HCT116 (cell line): ENCODE measurements at places on chromosomes 3 and 15. TPM values are rescaled to one million over a fixed set of nuclear protein-coding genes. Genes with fewer than 3 reads are reported as not detected.

EPHB1 gene
- 0.86 TPM for total RNA-seq

LRRN1 gene
- total RNA-seq, result 0.10 TPM

CLN6 gene
- total RNA-seq, result 44.1 TPM

CHST2 gene
- 1.7 TPM for total RNA-seq

PRTG gene
- total RNA-seq, result not detected

DNA sequence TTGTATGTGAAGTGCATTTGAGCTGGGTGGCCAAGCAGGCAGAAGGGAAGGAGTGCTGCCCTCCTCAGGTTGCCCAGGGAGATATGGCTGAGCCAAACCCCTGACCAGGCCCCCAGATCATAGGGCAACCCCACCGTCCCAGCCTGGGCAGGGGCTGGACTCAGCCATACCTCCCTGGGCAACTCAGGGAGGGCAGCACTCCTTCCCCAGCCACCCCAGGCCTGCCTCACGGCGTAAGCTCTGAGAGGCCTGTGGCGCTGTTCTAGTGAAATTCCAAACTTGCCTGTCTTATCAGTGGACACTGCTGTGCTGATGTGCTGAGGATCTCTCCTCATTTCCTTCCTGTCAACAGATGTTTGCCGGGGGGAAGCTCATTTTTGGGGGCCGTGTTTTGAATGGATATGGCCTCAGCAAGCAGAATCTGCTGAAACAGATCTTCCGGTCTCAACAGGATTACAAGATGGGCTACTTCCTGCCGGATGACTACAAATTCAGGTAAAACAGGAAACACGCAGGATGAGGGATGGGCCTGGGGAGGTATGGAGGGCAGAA, 57.6 kb upstream of the FGD5 start:
- no peak overlapping the region for H3K27ac ChIP-seq
- H3K4me3 ChIP-seq, result no peak overlapping the region
- H3K27me3 ChIP-seq, result no peaks in the 10 kb centered on the region

- no peaks in the 10 kb centered on the region for H3K4me1 ChIP-seq
- no peaks in the 10 kb centered on the region for H3K27me3 ChIP-seq
- DNase-seq, result no peak
- H3K4me3 ChIP-seq, result no peak overlapping the region
Observed at GRCh38 chr3:159025733-159026132, 223.9 kb downstream of the MFSD1 start.

DNA sequence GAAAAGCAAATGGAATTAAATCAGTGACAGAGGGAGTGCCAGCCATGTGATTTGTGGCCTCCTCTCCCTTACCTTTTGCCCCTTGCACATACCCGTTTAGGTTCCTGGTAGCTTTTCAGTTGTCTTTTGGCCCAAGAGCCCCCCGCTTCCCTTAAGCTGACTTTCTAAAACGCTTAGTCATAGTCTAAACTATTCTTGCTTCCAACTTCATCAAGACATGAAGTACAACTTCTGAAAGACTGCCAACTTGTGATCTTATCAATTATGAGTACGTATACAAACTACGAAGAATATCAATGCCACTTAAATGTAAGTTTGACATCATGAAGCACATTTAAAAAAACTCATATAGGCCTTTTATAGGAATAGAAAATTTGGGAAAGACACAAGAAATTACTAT, 61.9 kb downstream of the EIF3J start:
- peaks cover 24% of the 10 kb centered on the region for H3K36me3 ChIP-seq
- H3K27me3 ChIP-seq, result no peaks in the 10 kb centered on the region
- no peak for DNase-seq
- no peak overlapping the region for H3K4me3 ChIP-seq
- H3K27ac ChIP-seq, result no peak overlapping the region

DNA sequence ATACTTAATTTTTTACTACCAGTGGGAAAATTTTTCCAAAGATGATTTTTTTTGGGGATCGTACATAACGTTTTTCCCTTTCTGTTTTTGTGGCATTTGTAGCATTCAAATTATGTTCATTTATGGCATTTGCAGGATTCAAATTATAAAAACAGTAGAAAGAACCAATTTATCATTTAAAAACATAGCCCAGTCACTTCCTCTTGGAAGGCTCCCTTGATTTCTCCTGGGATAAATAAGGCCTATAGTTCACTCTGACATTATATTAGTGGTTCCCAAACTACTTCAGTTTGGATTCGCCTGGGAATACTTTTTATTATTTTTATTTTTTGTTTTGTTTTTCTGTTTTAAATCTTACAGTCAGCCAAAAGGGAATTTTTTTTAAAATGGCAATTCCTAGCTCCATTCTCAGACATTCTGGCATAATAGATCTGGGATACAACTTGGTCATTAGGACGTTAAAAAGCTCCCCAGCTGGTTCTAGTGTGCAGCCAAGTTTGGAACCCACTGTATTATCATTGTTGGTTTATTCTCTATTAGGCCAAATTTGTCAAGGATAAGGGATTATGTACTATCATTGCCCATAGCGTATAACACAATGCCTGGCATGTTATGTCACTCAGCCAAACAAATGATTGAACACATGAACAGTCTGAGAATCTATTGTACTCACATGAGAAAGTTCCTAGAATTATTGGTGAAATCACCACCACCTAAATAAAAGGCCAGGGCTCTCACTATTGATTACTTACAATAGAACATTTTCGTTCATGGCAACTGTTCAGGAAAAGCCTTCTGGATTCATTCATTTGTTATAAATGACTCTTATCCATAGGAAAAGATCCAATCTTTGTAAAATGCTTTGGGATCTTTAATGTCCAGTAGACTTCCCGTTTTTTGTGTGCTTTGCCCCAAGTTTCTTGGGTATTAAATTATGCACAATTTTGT, 28.9 kb downstream of the RARB start:
- no peaks in the 10 kb centered on the region for H3K36me3 ChIP-seq
- H3K4me1 ChIP-seq, result no peaks in the 10 kb centered on the region; the same call in 1 of the 2 replicates
- H3K4me3 ChIP-seq, result no peak overlapping the region
- no peak overlapping the region for H3K27ac ChIP-seq

GRCh38 chr15:68636256-68636655, 57.5 kb downstream of the CORO2B start:
- H3K27me3 ChIP-seq, result no peaks in the 10 kb centered on the region
- no peak for DNase-seq
- H3K4me1 ChIP-seq, result no peaks in the 10 kb centered on the region
- H3K4me3 ChIP-seq, result no peak overlapping the region
- no peaks in the 10 kb centered on the region for H3K36me3 ChIP-seq
